ENCODE measurements at places on chromosomes 6 and 20.

GRCh38 chr6:135088281-135088680 is 33.7 kb upstream of the HBS1L start:
- DNase-seq = no peak

- DNase-seq = no peak
These were observed 5.7 kb downstream of the KCNQ5 start for GRCh38 chr6:72627539-72627938.

GRCh38 chr6:53724501-53724900 is 58.9 kb upstream of the KLHL31 start:
- no peak for DNase-seq

- DNase-seq = no peak
These were observed 254.4 kb upstream of the KCNQ5 start for GRCh38 chr6:72367439-72367838.

DNA sequence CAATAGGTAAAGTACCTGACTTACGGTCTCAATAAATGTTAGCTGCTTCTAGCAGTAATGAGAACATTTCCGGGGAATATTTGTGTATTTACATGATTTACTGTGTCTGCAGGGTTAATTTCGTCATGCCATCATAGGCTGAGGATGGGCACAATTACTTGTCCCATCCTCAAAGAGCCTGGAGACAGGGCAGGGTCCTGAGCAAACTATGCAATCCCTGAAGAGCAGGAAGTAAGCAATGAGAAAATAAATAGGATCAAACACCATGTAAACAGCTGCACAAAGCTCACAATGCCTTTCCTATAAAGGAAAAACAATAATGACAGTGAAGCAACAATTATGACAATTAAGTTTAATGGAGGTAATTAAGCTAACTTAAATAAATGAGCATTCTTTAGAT is 114.6 kb upstream of the FOXQ1 start:
- no peak for DNase-seq

- no peak for DNase-seq
These were observed 3.5 kb upstream of the APOBEC2 start for GRCh38 chr6:41049521-41049920.

DNA sequence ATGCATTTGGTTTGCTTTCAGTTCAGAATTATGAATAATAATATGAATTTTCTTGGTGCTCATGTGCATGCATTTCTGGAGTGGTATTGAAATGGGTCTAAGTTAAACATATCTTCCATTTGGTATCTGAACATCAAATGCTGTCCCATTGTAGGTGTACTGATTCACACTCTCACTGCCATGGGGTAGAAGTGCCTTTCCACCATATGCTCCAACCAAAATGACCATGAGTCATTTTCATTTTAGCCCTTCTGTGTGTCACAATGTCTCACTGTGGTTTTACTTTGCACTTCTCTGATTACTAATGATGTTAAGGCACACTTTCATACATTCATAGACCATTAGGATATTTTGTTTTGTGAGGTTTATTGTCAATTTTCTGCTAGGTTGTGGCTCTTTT is 211.9 kb downstream of the HAO1 start:
- DNase-seq = no peak

GRCh38 chr6:236519-236918 is 55.8 kb upstream of the DUSP22 start:
- DNase-seq = no peak

GRCh38 chr6:23522792-23523547 is 603.0 kb upstream of the NRSN1 start:
- no peak for DNase-seq

DNA sequence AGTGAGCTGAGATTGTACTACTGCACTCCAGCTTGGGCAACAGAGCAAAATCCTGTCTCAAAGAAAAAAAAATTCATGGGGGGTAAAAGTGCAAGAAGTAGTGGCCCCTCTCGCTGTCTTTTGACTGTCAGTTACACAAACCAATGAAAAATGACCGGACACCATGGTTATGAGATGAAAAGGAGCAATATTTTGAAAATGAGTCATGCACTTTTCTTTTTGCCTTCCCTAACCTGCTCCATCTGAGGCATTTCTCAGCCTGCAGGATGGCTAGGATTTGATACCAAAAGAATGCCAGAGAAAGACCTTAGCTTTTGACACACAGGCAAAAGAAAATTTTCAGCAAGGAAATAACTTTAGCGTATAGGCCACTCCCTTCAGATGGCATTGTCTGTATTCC is 181.7 kb upstream of the ARID1B start:
- no peak for DNase-seq

DNA sequence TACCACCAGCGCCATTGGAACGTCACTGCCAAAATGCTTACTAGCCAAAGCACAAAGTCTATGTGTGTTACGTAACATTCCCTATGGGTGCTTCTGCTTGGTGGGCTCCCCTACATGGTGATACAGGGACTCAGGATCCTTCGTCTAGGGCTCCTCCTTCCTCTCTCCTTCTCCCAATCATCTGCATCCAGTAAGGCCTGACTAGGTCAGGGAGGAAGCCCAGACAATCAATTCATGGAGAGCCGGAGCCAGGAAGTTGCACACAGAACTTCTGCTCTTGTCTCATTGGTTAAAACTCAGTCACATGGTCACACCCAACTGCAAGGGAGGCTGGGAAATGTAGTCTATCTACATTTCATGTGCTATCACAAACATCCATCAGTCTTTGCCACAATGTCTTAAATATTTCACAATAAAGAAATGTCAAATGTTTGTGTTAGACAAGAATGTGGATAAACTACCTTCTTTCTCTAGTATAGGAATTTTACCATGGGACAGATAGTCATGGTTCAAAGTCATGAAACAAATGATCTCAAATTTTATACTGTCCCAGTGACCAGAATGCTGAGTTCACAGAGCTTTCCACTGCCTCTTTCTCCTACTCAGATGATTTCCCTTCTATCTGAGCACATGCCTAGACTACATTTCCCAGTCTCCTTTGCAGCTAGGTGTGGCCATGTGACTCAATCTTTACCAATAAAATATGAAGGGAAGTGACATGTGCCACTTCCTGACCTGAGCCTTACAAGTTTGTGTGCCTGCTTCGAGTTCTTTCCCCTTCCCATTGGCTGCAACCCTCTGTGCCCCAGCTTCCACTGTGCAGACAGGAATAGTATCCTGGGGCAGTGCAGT is 9.3 kb upstream of the KCNK15 start:
- no peak for DNase-seq

GRCh38 chr6:165811512-165811911 is 148.5 kb upstream of the PDE10A start:
- no peak for DNase-seq

- no peak for DNase-seq
These were observed 1.7 kb upstream of the SLC12A5 start for GRCh38 chr20:46027245-46027853.

DNA sequence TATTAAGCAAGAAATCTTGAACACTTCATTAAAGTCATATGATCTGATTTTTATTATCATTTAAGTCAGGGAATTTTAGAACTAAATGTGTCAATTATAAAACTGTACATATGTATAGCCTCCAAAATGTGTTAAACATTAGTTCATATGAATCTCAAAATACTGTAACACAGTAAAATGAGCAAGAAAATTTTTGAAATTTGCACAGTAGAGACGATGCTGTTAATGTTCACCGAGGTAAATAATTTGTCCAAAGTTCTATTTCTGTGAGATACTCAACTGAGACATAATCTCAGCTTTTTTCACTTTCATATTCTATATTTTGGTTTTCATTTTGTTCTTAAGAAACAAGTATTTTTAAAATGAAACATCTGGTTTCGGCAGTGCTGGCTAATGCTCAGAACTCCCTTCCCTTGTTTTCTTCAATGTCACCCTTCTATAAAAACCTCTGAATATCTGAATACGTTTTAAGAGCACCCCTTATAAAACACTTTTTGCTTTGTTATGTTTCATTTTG is 353.1 kb downstream of the LAMA2 start:
- no peak for DNase-seq

GRCh38 chr6:3371222-3371949 is 85.5 kb downstream of the SLC22A23 start:
- DNase-seq = no peak

DNA sequence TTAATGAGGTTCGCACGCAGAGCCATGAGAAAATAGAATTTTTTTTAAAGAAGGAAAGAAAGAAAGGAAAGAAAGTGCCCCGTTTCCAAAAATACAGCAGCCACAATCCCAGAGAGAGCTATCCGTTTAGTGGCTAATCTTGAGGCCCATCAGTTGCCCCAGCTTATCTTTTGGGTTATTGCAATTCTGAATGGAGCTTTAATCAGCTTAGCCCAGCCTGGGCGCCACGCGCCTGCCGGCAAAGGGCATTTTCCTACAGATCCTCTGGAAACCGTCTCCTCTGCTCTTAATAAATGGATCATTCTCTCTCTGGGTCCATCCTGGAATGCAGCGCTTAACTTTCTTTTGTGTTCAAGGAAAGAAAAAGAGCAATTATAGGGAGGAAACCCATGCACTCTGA is 413.3 kb downstream of the MAFB start:
- DNase-seq = no peak

GRCh38 chr20:50575865-50576720 is 65.9 kb downstream of the PTPN1 start:
- DNase-seq = no peak

DNA sequence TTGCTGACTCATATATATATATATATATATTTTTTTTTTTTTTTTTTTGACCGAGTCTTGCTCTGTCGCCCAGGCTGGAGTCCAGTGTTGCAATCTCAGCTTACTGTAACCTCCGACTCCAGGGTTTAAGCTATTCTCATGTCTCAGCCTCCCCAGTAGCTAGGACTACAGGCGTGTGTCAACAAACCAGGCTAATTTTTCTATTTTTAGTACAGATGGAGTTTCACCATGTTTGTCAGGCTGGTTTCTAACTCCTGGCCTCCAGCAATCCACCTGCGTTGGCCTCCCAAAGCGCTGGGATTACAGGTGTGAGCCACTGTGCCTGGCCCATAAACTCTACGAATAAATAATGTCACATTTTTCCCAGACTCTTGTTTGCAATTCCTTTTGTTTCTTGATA is 4.8 kb downstream of the LRP11 start:
- no peak for DNase-seq

GRCh38 chr6:148829415-148830101 is 82.7 kb downstream of the UST start:
- DNase-seq = no peak

DNA sequence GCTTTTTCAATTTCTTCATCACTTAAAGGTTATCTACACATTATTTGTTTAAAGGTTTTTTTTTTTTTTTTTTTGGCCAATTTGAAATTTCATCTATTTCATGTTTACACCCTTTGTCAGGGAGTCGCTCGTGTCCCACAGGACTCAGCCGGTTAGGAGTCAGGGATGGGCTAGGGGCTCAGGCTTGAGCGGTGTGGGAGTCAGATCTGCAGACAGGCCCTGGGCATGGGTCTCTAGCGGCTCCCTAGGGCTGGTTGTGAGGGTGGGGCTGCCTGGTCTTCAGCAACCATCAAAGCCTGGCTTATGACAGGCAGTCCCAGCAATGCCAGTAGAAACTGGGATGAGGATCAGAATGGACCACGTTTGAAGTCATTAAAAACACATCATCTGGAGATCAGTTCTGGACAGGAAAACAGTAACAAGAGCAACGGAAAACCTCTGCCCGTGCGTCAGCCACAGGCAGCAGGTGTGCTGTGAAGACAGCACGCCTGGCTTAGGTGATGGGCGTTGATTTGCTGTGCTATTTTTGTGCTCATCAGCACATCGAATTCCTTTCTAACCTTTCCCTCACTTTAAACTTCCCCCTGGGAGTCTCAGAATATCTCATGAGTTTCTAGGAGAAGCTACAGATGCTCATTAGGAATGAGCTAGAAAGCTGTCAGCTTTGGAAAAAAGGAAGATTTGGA is 91.3 kb upstream of the MPC1 start:
- DNase-seq = no peak

DNA sequence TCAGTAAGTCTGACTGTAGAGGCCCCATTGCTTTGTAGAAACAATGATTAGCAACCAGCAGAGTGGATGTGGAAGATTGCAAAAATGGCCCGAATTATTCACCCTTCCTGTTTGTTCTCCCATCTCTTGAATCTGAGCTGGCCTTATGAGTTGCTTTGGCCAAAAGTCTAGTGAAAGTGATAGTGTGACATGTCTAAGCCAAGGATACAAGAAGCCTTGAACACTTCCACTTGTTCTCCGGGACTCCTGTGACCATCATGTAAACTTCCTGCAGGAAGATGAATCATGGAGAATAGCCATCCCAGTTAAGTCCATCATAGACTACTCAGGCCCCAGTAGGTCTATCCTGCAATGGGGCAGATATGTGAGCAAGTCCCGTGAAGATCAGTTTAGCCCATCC is 252.0 kb upstream of the JAG1 start:
- no peak for DNase-seq

DNA sequence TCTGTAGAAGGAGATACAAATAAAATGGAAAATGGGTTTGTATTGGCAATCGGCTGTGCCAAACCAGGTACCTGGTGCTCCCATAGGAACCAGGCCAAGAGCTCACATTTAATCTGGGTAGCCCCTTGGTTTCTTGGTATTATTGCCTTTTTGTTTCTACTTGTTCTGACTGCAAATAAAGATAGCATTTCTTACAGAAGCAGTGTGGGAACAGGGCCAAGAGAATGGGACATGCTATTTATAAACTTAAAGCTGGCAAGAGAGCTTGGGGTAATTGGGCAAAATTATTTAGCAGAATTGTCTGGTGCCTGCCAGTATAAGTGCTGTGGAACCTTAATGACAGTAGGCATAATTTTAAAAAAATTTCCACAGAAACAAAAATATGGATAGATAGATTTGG is 113.5 kb upstream of the GLP1R start:
- DNase-seq = no peak

DNA sequence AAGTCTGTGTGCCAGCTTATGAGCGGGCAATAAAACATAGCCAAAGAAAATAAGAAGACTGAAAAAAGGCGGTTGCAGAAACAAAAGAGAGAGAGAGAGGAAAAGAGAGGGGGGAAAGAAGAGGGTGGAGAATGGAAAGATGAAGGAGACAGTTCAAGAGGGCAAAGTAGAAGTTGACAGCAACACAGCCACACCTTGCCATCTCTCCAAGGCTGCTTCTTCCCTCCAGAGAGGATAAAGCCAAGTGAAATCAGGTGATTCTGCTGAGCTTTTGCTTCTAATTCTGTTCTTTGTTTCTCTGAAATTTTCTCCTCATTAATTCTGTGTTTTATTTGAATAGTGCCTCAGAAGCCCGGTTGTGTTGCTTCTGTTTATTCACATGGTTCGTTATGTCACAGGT is 48.5 kb downstream of the PTPRK start:
- DNase-seq = no peak

GRCh38 chr6:117676577-117677218 is 1.4 kb downstream of the NUS1 start:
- DNase-seq = no peak

DNA sequence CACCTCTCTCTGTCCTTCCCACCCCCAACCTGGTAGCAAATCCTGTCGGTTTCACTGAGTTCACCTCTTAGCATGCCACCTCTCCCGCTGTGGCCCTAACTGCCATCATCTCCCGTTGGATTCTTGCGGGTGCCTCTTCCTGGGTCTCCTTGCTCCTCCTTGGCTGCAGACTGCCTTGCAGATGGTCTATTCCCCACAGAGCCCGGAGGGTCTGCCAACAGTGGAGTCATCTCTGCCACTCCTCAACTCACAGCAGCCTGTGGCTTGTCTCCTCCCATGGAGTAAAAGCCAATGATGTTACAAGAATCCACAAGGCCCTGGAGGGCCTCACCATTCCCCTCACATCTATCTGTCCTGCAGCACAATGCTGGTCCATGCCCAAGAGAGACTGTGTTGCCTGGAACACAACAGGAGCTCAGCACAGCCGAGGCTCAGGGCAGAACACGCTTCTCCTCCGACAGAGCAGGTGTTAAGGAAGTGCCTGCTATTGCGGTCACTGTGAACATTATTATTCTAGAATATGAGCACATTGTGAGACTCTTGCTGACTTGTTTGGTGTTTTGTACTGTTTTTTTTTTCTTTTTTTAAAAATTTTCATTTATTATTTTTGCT is 241.8 kb upstream of the SULF2 start:
- DNase-seq = no peak

Data from NCI-H2081 treated with DMSO at 0.1 percent for 48 hours (cell line).